ENCODE measurements at places on chromosomes 3 and 15.

GRCh38 chr15:25740383-25741255 lies 122.5 kb downstream of the ATP10A start:
- DNase-seq, result no peak

GRCh38 chr15:66852064-66852905 lies 150.2 kb downstream of the SMAD6 start:
- DNase-seq, result no peak

DNA sequence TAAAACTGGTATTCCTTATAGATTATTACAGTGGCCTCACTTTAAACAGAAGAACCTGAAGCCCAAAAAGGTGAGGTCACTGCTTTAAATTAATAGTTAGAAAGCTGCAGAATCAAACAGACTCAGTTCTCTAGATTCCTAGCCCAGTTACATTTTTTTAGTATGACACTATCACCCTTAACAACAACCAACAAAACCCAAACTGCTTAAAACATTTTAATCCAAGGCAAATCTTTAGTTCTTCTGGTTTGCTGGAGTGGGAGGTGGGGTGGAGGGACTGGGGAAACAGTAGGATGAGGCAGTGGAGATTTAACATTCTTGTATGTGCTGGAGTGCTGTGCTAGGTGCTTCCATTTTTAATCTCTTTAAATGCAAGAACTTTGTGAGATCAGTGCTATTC lies 631.6 kb upstream of the KCNMB2 start:
- no peak for DNase-seq

- no peak for DNase-seq
Observed at GRCh38 chr15:72176159-72176558, 21.4 kb downstream of the GRAMD2A start.
